NCI-H2029 treated with DMSO at 0.1 percent for 48 hours (cell line): ENCODE measurements at places on chromosomes 3 and 15.

DNA sequence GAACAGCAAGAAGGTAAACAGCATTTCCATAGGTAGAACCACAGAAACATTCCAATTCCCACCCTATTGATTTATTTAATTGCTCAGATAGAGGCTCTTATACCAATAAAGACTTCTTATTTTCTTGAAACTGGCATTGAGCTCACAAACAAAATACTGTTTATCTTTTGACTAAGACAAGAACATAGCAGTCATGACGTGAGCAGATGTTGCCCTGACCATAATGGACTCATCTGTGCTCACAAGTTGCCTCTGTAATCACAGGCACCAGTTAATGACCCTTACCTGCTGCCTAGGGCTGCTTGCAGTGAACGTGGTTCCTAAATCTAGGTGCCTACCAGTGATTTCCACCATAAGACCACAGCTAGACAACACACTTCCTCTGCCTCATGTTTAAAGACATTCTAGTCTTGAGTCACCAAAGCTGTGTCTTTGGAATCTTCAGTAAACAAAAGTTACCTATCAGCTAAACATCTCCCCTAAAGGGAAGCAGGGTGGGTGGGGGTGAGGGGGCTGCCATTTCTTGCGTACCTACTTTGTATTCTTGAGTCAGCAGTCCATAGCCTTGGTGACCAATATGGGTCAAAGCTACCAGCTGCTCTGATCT is 2.1 kb downstream of the FYCO1 start:
- no peak for DNase-seq

DNA sequence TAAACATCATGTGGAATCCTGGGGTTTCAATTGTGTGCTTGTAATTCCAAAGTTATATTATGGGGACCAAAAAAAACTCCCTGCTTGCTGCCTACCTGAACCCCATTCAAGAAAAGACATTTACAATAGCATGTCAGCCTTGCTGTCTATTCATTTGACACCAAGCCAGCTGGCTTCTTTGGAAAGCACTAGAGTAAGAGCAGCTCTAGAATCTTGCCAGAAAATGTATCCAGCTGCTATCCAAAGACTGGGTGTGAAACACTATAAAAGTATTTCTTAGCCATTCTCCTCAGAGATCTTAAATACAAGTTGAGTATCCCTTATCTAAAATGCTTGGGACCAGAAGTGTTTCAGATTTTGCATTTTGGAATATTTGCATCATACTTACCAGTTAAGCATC is 87.4 kb downstream of the RAD18 start:
- DNase-seq: no peak

GRCh38 chr3:3221528-3221927 is 42.0 kb upstream of the CRBN start:
- no peak for DNase-seq

GRCh38 chr3:65864357-65864904 is 174.3 kb downstream of the MAGI1 start:
- DNase-seq: no peak

DNA sequence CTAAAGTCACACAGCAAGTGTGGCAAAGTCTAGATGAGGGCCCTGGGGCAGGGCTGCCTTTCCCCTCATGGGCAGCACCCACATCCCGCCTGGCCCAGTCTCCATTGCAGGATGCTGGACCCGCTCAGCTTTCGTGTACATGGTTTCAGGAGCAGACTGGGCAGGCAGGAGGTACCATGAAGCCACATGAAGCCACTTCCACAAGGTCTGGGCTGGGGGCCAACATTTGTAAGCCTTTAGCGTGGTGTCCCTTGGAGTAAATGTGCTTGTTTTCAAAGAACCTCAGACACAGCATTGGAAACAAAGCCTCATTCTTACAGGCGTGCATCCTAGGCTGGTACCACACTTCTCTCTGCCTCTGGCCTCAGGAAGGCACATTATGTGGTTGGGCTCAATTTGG is 34.5 kb downstream of the UMPS start:
- DNase-seq: no peak

DNA sequence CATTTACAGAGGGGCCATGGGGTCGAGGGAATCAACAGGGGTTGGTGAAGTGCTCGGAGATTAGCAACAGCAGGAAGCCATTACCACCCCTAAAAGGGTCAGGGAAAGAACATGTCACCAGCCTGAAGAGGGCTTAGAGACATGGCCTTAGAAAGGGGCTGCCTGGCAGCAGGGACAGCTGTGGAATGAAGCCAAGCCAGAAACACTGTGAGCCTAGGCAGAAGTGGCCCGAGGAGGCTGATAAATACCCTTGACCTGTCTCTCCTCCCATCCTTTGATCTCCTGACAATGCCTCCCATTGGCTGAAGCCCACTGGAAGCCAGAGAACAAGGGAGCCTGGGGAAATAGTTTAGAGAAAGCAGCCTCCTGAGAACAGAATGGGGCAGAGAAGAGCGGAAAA is 31.4 kb downstream of the GPD1L start:
- no peak for DNase-seq

GRCh38 chr15:75625542-75626347 is at the start of gene SNUPN:
Gene SNUPN (minus strand): TSS chr15:75625725. CDS start chr15:75621051, 4,674 bp downstream.
- peak; percentile 36 for DNase-seq

DNA sequence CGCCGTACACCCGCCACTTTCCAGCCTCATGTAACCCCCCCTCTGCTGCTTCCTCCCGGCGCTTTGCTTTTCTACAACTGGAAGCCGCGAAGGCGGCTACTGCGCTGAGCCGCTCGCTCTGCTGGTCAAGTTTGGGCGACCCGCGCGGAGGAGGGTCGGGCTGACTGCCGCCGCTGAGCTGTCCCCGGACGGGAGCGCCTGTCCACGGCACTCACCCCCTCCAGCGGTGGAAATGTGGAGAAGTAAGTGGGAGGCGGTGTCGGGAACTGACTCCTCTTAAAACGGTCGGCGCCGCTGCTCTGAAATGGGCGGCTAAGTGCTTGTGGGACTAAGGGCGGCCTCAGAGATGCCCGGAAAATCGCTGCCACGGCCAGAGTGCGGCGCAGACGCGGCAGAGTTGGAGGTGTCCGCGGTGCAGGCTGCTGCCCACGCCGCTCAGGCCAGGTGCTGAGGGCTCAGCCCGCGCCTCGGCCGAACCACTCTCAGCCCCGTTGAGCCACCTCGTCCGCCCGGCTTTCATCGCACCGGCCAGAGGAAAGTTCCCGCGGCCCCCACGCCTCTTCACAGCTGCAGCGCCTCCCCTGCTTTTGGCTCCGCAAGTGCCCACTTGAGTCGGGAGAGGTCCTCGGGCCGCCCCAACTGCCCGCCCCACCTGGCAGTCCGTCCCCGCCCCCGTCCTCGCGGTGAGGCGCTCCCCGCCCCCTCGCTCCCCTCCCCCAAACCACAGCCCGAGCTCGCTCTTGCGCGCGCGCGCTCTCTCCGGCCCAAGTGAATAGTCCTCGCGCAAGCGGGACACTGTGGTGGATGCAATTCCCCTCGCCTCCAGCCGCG is at the start of gene EPHA6:
Gene EPHA6 (plus strand): TSS at position 775 of the 831 bp plus-strand sequence.
- DNase-seq: no peak

- DNase-seq: no peak
Measured at GRCh38 chr3:114745322-114746240, 401.5 kb downstream of the ZBTB20 start.

- DNase-seq: no peak
Measured at GRCh38 chr3:128123156-128123537, 465 bp downstream of the RUVBL1 start.

DNA sequence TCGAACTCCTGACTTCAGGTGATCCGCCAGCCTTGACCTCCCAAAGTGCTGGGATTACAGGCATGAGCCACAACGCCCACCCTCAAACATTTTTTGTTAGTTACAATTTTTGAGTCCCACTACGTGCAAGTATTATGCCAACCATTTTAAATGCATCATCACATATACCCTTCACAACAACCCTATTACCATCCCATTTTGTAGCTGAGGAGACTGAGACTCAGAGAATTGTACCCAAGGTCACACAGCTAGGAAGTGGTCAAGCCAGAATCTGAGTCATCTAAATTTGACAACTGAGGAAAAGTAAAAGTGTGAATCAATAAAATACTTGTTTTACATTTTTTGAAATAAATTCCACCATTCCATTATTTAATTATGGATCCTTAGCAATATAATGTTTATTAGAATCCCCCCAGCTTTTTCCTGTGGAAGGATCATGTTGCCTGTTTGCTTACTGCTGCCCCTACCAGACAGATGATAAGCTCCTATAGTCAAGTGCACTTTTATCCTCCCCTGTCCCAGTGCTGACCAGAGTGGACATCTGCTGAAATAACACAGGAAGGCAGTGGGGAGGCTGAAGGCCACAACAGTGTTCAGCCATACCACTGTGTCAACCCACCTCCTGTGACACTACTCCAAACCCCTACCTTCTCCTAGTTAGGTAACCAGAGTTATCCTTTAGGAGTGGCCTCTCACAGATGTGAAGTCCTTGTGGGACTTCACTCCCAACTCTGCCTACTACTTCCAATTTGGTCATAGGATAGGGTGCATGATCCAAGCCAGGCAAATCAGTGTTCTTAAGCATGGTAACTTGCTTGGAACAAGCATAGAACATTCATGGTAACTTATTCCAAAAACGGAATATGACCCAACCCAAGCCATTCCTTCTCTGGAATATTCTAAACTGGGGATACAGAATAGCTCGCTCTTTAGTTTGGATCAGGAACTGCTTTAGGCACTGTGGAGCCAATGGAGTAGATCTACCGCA is 28.1 kb downstream of the PRKAR2A start:
- DNase-seq: no peak

GRCh38 chr15:50257332-50257731 is 8.2 kb downstream of the HDC start:
- DNase-seq: no peak

- DNase-seq: no peak
Measured at GRCh38 chr3:98784042-98784441, 20.9 kb downstream of the ST3GAL6 start.

- no peak for DNase-seq
Measured at GRCh38 chr3:62502315-62503300, 129.3 kb upstream of the FEZF2 start.

- no peak for DNase-seq
Measured at GRCh38 chr3:179943117-179943880, 93.4 kb downstream of the PEX5L start.

GRCh38 chr3:104005815-104006214 is 1360.9 kb upstream of the ALCAM start:
- no peak for DNase-seq

GRCh38 chr3:75300606-75301005 is 363.5 kb upstream of the FRG2C start:
- DNase-seq: no peak

GRCh38 chr15:101351736-101352135 is 56.7 kb upstream of the SNRPA1 start:
- DNase-seq: no peak

- DNase-seq: no peak
Measured at GRCh38 chr3:125401402-125401801, 26.3 kb upstream of the ZNF148 start.

GRCh38 chr3:183148056-183148455 is 14.5 kb downstream of the LAMP3 start:
- DNase-seq: no peak

- no peak for DNase-seq
Measured at GRCh38 chr3:10757821-10758130, 58.3 kb upstream of the SLC6A11 start.

DNA sequence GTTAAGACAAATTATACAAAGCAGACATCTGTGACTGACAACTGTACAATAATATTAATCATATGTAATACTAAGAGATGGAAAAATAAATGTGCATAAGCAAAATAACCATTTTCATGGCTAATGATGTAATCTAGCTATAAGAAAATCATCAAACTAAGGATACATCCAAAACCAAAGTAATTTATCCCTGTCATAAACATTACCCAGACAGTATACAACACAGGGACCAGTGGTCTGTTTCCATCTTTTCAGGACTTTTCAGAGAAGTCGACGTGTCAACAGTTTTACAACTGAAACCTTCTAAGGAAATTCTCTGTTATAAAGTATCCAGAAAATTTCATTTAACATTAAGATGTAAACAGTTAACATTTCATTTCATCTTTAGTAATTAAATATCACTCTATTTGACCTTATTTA is 11.0 kb downstream of the THBS1 start:
- no peak for DNase-seq

DNA sequence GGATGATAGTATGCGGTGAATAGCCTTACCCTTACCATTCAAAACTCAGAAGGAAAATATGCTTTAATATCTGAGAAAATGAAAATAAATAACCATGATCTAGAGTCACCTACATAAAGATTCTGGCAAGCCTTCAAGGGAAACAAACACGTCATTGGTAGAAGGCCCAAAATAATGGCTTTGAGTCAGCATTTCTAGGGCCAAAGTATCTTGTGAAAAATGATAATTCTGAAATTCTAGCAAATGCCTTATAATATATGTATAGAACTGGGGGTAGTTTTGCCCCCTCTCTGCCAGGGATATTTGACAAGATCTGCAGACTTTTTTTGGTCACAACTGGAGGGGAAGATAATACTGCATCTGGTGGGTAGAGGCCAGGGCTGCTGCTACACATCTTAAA is 15.4 kb downstream of the PLSCR1 start:
- DNase-seq: no peak

DNA sequence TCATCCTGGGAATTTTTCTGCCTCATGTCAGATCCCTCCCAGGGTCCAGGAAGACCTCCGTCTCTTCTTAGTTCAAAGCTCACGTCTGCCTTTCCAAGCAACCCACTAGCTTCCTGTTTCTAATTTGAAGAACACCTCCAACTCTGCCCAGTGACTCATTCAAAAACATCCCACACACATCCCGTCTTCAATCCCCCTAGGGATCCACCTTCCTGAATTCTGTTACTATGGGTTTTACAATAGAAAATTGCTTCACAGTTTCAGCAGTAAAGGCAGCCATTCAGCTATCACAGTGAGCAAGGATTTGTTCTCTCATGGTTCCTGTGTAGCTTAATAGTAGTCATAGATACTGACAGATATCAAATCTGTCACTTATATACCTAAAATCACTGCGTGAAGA is 308.3 kb upstream of the CCDC54 start:
- no peak for DNase-seq

GRCh38 chr3:18870642-18871041 is 277.7 kb upstream of the KCNH8 start:
- no peak for DNase-seq

- DNase-seq: no peak
Measured at GRCh38 chr15:29566914-29567313, 255.4 kb downstream of the TJP1 start.

DNA sequence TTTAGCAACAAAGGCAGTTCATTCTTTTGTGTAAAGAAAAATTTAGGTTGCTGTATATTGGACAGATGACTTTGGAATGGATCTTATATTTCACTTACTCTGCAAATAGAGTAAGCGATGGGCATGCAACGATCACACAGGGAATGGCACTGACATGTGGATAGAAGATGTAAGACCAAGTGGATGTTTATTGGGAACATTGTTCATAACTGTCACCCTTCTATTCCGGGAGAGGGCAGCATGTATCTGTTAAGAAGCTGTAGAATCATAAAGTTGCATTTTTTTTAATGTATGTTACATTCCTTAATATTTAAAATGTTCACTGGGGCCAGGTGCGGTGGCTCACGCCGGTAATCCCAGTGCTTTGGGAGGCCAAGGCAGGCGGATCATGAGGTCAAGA is 41.2 kb downstream of the HPS3 start:
- no peak for DNase-seq

DNA sequence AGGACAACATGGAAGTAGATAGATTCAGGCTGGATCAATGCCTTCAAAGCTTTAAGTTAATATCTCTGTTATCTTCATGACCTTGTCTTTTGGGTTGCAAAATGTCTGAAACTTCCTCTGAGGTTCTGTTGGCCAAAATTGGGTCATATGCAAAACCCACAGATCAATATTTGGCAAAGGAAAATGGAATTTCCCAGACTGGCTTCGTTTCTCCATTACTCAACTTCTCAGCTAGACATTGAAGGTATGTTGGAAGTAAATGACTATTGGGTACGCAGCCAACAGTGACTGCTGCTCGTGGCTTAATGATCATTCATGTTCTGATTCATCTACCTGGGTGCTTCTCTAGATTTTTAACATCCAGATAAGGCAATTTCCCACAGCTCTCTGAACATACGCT is 675.4 kb upstream of the SGO1 start:
- no peak for DNase-seq
